ENCODE measurements at places on chromosomes 2 and 18. TPM values are rescaled to one million over a fixed set of nuclear protein-coding genes. Genes with fewer than 3 reads are reported as not detected.

TYW5 gene
- 3.0 TPM for total RNA-seq

DUSP19 gene
- total RNA-seq, result 0.49 TPM

TM4SF20 gene
- not detected for total RNA-seq

LHCGR gene
- not detected for total RNA-seq

TSGA10 gene
- 1.6 TPM for total RNA-seq

MAP2 gene
- total RNA-seq, result 31.8 TPM

GAREM2 gene
- 2.3 TPM for total RNA-seq

COLEC11 gene
- total RNA-seq, result 0.76 TPM

ACTG2 gene
- 8.6 TPM for total RNA-seq

VSNL1 gene
- total RNA-seq, result 0.33 TPM

IGFBP5 gene
- 141 TPM for total RNA-seq

SPIRE1 gene
- total RNA-seq, result 13.9 TPM

SERPINB4 gene
- not detected for total RNA-seq

SIX3 gene
- total RNA-seq, result not detected

TWIST2 gene
- total RNA-seq, result 6.3 TPM

HS1BP3 gene
- 16.6 TPM for total RNA-seq

DLX1 gene
- 0.16 TPM for total RNA-seq

YES1 gene
- total RNA-seq, result 134 TPM

CDH19 gene
- total RNA-seq, result not detected

CD8B2 gene
- not detected for total RNA-seq

SMIM21 gene
- total RNA-seq, result not detected

STARD6 gene
- total RNA-seq, result not detected

ZNF396 gene
- total RNA-seq, result 0.33 TPM

NEURL3 gene
- total RNA-seq, result 0.49 TPM

FSIP2 gene
- under 0.01 TPM for total RNA-seq

Measured in mesangial cell (primary cell).